Left renal cortex interstitium (tissue), 4 donors: ENCODE measurements at places on chromosomes 13 and 19. TPM values are rescaled to one million over a fixed set of nuclear protein-coding genes. Genes with fewer than 3 reads are reported as not detected.

DNA sequence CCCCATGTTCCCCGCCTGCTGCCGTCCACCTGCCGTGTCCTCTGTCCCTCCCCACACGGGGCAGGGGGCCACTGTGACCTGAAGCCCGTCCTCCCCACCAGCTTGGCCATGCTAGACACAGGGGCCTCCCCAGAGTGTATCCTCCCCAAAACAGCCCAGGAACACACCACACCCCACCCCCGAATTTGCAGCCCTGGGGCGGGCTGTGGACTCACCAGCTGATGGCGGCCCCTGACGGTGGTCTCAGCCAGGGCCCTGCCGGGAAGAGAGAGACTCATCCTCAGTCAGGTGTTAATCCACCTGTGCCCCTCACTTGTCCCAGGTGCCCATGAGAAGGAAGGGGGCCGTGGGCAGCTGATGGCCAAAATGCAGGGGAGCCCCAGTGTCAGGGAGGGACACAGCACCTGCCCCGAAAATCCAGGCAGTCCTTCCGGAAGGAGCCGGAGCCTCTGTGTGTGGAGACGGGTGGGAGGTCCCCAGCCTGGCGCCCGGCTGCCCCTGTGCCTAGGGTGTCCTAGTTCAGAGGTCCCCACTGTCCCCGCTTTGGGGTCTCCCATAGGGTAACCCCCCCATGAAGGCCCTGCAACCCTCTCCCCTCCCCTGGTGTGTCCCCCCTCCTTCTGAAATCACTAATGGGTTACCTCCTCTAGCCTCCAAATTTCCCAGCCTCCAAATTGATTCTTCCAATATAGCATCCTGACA lies 39.3 kb upstream of the TCF3 start:
- no peak for DNase-seq

- DNase-seq, result no peak
Measured at GRCh38 chr19:8458380-8458779, 13.6 kb downstream of the HNRNPM start.

- no peak for DNase-seq
Measured at GRCh38 chr13:98441056-98441676, 135.7 kb downstream of the STK24 start.

The FCAR gene
- polyA plus RNA-seq, result not detected

DNA sequence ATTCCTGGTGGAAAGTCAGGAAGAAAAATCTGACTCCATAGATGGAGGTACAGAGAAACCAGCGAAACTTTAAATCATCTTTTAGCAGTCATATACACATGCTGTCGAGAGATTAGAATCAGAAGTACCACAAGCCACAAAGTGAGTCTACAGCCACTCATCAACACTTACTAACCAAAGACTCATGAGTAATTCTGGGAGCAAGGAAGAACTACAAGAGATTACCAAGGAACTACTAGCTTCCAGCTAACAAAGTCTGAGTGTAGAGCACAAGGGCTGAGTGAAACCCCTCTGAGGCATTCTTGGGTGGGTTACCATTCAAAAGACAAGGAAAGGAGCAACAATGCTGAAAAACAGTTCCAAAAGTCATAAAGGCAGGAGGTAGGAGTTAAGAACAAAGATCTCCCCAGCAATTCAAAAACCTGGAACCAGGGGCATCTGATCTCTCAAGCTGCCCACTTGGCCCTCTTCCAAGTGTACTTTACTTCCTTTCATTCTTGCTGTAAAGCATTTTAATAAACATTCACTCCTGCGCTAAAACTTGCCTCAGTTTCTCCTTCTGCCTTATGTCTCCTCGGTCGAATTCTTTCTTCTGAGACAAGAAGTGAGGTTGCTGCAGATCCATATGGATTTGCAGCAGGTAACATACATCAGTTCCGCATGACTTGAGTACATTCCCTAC lies 13.0 kb downstream of the RBM26 start:
- DNase-seq, result no peak

- no peak for DNase-seq
Measured at GRCh38 chr19:42226886-42227285, 6.8 kb downstream of the ZNF526 start.

GRCh38 chr13:89401264-89401675 lies 1730.1 kb downstream of the SLITRK5 start:
- DNase-seq, result no peak

The RB1 gene
- 48.9 TPM for polyA plus RNA-seq

- DNase-seq, result no peak
Measured at GRCh38 chr13:112742583-112742982, 52.7 kb downstream of the ATP11A start.

DNA sequence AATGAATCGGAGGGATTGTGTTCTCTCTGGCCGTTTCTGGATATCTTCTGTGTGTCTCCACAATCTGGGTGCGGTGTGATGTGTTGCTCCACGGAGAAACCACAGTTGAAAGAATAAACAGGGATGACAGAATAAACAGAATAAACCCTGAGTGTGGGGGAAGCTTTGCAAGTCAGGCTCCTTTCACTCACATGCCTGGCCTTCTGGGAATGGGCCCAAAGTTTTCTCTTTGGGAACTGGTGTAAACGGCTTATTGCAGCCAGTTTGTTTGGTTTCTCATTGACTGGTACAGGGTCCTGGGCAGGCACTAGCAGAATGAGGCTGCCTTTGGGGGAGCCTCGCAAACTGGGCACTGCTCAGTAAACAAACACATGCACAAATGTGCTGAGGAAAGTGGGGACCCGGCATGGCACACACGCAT lies 324.7 kb downstream of the DLEU7 start:
- DNase-seq, result no peak

The TNFSF13B gene
- polyA plus RNA-seq, result 1.2 TPM

DNA sequence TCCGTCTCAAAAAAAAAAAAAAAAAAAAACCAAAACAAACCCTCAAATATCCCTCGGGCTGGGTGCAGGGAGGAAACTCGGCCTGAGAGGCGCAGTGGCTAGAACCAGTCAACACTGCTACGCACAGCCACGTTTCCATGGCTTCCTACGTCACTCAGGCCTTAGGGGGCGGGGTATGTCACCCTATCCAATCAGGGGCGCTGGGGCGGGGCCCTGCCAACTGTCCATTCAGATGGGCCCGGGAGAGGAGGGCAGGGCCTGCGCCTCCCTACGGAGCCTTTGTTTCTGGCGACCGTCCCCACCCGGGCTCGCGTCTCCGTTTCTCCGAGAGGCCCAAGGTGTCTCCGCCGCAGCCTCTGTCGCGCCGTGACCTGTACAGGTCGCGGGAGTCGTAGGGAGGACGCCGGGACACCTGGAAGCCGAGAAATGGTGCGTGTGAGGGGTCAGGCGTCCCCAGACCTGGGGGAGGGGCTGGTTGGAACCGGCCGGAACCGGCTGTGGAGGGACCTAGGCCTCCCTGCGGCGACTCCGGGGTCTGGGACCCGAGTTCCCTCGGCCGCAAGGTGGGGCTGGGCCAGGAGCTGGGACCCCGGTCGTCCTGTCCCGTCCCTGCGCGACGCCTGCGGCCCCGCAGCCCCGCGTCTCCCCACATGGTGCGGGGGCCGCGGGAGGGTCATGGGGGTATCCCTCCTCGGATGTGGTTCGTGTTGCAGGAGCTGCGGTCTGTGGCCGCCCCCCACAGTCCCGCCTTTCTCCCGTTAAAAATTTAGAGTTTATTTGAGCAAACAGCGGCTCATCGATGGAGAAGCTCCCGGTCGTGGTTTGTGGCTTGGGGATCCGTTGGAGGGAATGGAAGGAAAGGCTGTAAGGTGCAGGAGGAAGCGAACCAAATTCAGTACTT lies at the start of gene ZNF627:
Gene ZNF627, plus strand, starts transcription at position 282 of the 901 bp plus-strand sequence. Its CDS starts 145 bp downstream, at position 427.
- peak; percentile 96 for DNase-seq

DNA sequence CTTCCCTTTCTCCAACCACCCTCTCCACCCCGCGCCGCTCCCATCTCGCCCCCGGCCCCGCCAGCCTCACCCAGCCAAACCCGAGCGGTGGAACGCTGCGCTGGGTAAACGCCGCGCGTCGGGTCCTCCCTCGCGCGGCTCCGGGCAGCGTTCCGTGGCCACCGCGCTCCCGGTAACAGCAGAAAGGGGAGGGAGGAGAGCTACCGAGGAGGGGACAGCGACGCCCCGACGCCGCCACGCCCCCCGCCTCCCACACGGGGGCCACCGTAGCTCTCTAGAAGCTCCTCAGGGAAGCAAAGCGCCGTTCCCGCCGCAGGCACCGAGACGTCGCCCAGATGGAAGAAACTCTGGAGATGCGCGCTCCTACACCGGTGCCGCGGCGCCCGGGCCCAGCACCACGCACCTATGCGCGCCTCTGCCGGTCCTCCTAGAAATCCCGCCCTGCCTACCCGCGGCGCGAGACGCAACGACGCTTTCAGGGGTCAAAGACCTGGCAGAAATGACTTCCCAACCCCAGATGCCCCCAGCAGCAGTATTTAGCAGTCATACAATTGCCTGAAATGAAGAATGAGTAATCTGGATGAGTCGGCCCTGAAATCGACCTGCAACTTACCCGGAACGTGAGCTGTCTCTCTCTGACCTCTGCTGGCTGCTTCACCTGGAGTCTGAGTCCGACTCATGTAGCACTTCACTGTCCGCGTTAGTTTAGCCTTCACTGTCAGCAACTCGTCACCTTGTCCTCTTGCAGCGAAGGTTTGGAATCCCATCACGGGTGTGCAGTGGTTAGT lies at the start of gene RUBCNL:
Gene RUBCNL, minus strand, starts transcription at position 189 of the 788 bp plus-strand sequence. CDS start 14,777 bp downstream, outside the sequence.
- DNase-seq, result peak; percentile 29

- DNase-seq, result no peak
Measured at GRCh38 chr19:7751157-7751783, 3.9 kb upstream of the CD209 start.
